ENCODE measurements at places on chromosomes 5 and 9.

- no peak for DNase-seq
Observed at GRCh38 chr9:16602494-16602893, 268.0 kb downstream of the BNC2 start.

- DNase-seq = no peak
Observed at GRCh38 chr5:168039039-168039438, 252.4 kb upstream of the WWC1 start.

DNA sequence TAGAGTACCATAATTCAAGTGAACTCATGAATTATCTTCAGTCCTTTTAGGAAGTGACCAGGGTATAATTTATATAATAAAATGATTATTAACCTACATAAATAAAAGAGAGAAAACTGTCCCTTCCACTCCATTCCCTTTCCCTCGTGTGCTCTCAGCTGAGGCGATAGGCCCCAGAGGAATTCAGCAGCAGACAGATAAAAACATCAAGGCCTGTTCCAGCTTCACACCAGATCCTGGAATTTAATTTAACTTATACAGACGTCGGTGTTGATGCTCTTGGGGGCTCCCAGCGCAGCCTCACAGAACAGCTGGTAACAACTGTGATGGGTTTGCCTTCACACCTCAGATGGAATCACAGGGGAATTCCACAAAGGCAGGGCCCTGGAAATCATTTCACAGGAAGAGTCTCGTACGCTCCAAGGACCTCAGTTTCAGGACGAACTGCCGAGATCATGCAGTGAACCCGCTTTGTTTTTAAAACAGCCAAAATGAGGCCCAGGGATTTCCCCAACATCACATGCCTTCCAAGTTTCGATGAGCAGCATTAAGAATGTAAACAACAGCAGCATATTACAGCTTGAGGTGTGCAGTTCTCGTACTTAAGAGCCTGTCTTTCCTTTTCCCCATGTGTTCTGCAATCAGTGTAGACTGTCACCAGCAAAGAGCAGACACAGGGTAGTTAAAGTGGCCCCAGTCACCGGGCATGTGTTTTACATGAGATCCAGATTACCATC lies 73.6 kb upstream of the ALDH1B1 start:
- peak; percentile 54 for DNase-seq

GRCh38 chr5:55520117-55520839 lies 14.5 kb downstream of the PLPP1 start:
- DNase-seq = no peak

- no peak for DNase-seq
Observed at GRCh38 chr5:68378204-68378820, 162.8 kb downstream of the PIK3R1 start.

- DNase-seq = no peak
Observed at GRCh38 chr5:124859027-124859426, 112.6 kb upstream of the ZNF608 start.

GRCh38 chr9:1946526-1947283 lies 68.4 kb upstream of the SMARCA2 start:
- no peak for DNase-seq

- DNase-seq = peak; percentile 71
Observed at GRCh38 chr9:99431103-99431502, 209.0 kb downstream of the SEC61B start.

Data from fibroblast of pulmonary artery (primary cell).